Putamen (tissue), 1 donor: ENCODE measurements at places on chromosomes 3 and 15.

DNA sequence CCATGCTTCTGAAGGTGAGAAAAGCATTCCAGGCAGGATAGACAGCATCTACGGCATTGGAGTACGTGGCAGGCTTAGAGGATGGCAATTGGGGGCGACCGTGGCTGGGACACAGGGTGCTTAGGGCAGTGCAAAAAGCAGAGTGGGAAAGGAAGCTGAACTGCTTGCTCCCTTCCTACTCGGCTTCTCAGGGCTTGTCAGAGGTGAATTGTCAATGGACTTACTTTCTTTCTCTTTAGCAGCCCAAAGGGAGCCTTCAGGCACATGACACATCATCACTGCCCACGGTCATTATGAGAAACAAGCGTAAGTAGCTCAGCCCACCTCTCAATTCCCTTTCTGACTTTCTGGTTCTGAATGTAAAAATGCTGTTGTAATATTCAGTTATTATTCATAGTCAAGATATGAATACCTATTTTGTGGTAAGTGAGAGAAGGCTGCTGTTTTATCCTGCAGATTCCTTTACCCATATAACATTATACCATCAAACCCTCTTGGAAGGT lies 84.3 kb downstream of the KLHL25 start:
- DNase-seq, result no peak

DNA sequence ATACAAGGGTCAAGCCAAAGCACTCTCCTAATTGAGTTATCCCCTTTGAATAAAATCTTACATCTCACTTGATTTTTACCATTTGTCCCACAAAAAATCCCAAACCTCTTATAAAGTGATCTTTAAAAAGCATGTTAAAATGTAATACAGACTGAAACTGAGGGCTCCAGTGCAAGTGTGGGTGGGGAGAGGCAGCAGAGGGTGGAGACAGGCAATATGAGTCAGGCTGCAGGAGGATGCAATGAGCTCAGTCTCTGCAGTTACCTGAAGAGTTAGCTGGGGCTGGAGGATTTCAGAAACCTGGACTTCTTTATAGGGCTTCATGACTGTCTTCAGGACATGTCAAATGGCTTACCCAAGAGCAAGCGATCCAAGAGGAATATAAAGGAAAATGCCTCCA lies 14.2 kb upstream of the COLQ start:
- DNase-seq, result peak; percentile 34

DNA sequence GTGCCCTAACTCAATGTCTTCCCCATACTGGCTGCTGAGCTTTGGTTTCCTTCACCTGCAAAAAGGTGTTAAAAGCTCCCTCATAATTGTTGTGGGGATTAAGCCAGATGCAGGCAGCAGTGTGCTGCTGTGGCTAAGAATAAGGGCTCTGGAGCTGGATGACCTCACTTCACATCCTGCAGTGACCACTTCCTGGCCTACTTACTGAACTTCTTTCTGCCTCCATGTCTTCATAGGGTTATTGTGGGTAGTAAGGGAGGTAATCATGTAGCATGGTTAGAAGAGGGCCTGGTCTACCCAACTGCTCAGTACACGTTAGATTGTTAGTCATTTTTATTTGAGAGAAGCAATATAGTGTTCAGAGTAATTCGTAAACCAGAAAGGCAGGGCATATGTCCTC lies 18.4 kb downstream of the GYG1 start:
- no peak for DNase-seq

DNA sequence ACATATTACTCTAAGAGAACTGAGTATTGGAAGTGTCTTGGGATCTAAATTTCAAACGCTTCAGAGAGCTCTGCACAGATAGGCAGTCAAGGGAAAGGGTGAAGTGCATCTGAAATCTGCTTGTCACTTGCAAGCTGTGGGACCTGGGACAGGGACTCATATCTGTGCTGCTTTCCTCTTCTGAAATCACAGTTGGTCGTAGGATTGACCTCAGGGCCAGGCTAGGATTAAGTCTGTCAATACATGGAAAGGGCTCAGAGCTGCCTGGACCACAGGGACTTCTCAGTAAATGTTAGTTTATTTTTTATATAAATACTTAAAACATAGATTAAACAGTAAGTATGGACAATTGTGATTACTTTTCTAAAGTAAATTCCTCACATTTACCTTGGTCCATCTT lies 74.7 kb upstream of the CMTM7 start:
- no peak for DNase-seq

DNA sequence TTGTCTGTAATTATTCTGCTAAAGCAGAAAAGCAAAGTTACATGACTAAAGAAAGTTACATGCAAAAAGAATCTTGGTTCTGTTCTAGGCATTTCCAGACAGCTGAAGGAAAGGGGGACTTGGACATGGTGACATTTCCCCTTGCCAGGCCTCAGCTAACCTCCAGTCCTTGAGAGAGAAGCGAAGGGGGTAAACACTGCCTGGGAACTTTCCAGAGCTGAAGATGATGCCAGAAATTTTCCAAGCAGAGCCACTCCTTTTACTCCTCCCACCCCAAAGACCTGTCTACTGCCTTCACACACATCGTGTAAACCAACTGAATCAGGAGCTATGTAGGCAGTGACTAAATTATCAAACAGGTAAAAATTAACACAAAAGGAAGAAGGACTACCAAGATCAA lies 5.4 kb downstream of the MEX3B start:
- no peak for DNase-seq

GRCh38 chr3:112539825-112540650 lies 21.7 kb downstream of the ATG3 start:
- no peak for DNase-seq

DNA sequence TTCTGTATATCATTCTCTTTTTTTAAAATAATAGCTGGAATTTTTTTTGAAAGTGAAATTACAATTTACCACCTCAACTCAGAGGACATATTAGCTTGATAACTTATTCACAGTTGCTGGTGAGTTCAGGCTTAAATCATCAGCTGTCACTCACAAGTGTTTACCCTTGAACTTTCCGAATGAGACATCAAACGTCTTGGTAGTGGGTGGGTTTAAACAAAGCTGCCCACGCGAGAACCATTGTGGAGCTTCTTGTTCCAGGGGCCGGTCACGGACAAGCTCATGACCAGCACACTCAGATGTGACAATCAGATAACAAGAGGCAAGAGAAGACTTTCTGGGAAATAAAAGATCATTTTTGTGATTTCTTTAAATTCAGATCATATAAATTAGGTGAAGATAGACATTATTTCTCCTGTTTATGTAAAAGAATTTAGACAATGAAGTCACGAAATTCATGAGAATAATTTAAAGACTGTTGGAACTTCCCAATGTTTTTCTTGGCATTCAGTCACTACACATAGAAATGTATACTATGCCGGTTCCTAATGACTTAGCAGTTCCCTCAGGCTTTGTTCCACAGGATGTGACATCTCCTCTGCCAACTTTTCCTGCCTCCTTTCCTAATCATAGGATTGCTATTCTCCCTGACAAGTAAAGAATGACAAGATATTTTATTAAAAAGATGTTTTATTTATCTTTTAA lies 29.3 kb downstream of the BTD start:
- no peak for DNase-seq

DNA sequence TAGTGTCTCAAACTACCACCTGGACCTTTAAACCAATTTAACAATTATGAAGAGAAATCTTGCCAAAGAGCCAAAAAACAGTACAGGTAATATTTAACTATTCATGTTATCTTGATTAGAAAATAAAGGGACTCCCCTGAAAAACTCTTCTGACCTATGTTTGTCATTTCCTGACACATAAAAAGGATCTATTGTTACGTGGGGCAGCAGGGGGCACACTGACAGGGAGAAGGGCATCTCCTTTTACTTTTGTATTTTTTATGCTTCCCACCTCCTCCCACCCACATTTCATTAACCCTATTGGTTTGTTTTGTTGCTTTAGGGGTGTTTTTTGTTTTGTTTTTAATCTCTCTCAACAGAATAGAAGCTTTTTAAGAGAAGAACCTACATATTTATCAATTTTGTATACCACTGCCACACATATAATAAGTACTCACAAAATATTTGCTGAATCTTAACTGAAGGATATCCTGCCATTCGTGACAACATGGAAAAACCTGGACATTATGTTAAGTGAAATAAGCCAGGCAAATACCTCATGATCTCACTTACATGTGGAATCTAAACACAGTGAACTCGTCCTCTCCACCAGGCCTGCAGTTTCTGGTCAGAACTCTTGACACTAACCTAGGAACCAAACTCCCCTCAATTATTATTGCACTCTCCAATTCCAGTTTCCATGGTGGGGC lies 17.7 kb downstream of the STAG1 start:
- DNase-seq, result no peak

GRCh38 chr3:195863121-195864061 lies 45.0 kb downstream of the TNK2 start:
- peak; percentile 88 for DNase-seq

- DNase-seq, result no peak
Observed at GRCh38 chr3:13189639-13190377, 116.6 kb upstream of the IQSEC1 start.
